NCI-H2081 (cell line): ENCODE measurements at places on chromosomes 2 and 18.
A peak's percentile ranks its signal among the peaks of the same experiment; 100 is the strongest.

DNA sequence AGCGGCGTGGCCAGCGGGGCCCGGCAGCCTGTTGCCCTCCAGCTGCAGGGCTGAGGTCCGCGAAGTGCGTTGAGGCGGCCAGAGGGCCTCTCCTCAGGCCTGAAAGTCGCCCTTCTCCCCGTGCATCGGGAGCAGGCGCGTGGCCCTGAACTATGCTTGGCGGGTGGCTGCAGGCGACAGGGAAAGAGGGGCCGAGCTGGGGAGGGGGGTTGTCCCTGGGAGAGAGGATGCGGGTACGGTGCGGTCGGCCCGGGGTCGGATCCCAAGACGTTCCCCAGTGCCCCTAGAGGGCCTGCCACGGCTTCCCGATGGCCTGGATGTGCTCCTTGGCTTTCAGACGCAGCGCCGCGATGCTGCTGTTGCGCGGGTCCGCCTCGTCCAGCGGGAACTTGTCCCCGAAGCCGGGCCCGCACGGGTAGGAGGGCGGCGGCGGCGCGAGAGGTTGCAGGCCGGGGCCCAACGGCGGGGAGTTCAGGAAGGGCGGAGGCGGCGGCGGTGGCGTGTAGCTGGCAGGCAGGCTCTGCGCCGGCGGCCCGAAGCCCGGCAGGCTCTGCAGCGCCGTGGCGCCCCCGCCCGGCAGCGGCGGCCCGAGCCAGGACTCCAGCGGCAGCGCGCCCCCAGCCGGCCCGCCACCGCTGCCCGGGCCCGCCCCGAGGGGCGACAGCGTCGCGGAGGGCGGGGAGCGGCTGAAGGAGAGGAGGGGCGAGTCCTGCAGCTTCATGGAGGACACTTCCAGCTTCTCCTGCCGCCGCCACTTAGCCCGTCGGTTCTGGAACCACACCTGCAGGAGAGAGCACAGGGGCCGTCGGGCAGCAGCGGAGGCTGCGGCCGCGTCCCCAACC, 4.3 kb downstream of the RAX start:
- peak; percentile 10 for DNase-seq

- no peak for DNase-seq
Observed at GRCh38 chr2:22907330-22907729, 477.6 kb upstream of the KLHL29 start.

DNA sequence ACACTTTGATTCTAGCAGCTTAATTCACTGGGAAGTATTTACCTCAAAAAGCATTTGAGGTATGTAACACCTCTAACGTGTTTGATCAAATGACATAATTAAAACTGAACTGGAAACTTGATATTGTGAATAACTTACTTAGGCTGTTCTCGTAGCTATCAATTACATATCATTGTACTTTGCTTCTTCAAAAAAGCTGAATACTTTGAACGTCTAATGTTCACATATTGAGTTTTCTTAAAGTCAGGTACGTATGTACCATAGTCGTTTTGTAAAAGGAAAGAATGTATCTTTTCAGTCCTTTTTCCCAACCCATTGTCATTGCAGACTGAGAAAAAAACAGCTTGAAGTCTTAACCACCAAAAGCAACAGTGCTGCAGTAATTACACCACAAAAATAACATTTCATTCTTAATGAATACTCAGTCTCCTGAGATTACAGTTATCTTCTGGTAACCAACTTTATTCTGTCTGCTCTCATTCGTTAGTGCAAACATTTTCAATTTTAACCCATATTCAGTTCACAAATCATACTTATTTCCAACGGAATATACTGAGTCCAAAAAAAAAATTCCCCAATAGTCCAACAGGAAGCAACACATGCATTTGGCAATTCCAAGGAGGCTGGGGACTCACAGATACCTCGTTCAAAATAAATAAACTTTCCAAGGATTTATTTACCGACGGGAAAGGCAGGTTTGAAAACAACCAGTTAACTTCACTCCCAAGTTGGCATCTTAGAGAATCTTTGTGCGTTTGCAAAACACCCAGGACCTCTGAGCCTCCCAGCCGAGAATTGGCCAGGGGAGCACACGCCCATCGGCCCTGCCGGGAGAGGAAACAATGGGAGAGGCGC, 1.1 kb downstream of the CHN1 start:
- peak; percentile 60 for DNase-seq

DNA sequence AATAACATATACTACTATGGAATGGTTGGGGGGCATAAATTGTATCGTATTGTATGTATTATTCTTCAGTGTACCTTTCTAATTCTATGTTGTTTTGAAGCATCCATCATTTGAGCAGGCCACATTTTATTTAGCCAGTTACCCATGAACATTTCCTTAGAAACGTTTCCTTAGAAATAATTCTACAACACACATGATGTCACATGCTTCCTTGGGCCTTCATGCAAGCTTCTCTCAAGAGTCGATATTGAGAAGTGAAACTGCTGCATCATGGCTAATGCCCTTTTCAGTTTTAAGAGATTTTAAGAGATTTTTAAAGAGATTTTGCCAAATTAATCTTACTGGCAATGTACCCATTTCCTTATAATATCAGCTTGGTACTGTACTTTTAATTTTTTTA, 63.9 kb downstream of the ALPK2 start:
- DNase-seq: no peak

- no peak for DNase-seq
Observed at GRCh38 chr2:65429786-65430602, 2.4 kb downstream of the SPRED2 start.

- DNase-seq: no peak
Observed at GRCh38 chr2:181672255-181673008, 7.9 kb downstream of the NEUROD1 start.

DNA sequence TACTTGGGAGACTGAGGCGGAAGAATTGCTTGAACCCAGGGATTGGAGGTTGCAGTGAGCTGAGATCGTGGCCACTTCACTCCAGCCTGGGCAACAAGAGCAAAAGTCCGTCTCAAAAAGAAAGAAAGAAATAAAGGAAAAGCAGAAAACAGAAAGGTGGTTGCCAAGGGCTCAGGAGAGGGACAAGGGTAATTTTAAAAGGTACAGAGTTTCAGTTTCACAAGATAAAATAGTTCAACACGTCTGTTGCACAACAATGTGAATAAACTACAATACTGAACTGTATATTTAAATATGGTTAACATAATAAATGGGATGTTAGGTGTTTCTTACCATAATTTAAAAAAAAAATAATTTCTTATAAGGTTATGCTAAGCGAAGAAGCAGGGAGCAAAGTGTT, 12.9 kb downstream of the RPS27A start:
- DNase-seq: no peak

DNA sequence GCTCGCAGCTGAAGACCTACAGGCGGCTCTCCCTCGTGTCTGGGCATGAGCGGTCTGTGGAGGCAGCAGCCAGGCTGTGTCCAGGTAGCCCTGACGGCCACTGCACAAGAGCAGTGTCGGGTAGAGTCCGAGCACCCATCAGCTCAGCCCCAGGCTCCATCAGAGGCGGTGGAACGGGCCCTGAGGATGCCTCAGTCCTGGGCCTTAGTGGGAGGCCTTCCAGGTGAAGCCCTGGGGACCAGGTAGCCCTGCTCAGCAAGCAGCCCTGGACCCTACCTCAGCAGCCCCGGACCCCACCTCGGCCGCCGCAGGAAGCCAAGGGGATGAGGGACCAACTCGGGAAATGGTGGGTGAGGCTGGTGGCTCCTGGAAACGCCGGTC, 21.3 kb upstream of the KLF11 start:
- no peak for DNase-seq

GRCh38 chr18:54089749-54090459, 134.6 kb downstream of the MBD2 start:
- DNase-seq: no peak

DNA sequence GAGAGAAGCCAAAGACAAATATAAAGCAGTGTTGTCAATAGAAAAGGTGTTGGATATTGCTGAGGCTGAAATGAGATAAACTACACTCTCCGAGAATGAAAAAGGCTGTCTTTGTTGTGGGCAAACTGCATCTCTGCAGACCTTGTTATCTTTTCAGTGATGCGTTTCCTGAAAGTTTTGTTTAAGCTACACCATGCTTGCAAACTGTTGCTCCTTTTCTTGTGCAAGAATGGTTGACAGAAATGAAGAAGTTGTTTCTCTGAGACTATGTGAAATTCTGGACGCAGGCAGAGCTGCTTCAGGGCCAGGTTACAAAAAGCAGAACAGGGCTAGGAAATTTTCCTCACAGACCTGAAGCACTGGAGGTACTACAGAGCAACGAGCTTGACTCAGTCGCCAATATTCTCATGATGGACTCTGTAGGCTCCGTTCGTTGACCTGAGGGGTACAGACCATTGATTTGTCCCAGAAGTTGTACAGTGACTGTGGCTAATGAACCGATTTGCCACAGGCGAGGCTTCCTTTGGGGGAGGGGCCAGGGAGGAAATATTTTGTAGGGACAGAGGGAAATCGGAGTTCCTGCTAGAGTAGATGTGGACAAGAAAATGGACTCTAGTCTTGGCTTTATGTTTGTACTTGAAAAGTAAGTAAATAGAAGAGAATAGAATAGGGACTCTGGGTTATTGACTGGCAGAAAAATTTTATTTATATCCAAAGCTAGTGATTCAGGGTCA, 3.5 kb upstream of the ATL2 start:
- no peak for DNase-seq

DNA sequence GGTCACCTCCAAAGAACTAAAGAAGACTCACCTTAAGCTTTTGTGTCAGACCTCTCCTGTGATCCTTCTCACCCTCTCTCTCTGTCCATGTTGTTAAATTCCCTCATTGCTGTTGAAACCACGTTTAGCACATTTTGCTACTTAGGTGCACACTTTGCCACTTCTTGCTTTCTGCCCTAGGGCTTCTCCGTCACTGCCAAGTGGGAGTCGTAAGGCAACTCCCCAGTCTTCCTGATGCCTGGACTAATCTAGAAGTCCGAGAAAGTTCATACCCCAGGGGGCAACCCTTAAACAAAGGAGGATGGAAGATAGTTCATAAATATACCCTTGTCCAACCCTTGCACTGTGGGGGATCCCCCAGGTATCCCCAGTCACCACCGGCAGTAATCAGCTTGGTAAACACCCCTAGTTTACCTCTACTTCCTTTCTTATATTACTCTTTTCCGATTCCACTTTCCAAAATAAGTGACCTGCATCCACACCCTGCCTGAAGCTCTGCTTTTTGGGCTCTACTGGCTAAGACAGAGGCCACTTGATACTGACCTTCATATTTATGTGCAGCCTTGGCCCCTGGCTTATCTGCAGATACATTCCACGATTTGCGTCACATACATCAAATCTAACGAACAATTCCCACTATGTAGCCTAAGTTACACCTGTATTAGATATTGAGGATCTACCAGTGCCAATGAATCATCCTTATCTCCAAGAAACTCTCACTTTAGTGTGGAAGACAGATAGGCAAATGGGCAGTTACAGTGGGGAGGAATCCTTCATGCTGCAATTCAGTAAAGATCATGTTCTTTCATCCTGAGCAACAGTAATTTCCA, 776.2 kb downstream of the RNF144A start:
- no peak for DNase-seq

GRCh38 chr2:133835821-133836619, 267.8 kb upstream of the NCKAP5 start:
- DNase-seq: no peak

- DNase-seq: peak; percentile 46
Observed at GRCh38 chr2:12718711-12719399, 2.1 kb downstream of the TRIB2 start.

DNA sequence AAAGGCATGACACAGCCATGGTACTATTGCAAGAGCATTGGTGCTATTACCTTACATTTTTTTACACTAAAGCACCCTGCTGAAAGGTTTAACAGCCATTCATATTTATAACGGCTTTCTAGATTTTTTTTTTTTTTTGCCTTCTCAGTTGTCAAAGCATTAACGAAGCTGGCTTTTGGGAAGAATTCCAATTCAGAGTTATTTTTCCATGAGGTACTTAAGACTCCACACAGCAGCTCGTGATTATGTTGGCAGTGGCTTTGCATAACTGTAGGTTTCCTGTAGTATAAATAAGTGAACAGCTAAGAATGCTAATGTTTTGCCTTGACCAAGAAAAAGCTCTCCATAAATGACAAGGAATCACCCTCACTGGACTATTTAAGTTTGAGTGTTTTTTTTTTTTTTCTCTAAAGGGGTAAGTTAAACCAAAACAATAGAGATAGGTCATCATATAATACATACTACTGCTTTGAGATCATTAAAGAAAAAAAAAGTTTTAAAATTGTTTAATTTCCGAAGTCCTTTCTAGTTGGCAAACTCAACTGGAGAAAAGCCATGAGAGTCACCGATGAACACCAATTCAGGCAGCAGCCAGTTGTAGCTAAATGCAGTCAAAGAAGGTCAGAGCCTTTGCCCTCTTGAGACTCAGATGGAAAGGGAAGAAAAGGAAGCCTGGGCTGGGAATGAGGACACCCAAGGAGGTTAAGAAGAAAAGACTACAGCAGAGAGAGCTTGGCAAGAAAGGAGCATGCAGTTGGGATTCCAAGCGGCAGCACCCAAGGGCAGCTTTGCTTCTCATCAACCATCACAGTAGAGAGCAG, 187.4 kb upstream of the NCKAP5 start:
- DNase-seq: no peak

DNA sequence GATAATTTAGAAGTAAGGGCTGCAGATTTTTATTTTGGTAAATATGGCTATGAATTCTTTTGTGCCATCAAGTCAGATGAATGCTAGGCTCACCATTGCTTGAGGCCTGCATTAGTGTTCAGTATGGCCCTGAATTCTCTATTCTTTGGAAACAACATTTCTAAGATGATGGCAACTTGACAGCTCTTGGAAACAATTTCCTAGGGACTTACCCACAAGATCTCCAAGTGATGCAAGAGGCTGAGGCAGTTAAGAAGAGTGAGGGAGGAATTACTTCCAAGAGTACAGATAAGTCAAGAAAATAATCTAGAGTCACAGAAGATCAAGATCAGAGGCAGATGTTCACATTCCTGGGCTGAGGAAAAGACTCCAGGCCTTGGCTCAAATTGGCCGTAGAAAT, 129.1 kb downstream of the NRP2 start:
- DNase-seq: no peak

- DNase-seq: no peak
Observed at GRCh38 chr18:8609659-8610458, 622 bp downstream of the RAB12 start.

DNA sequence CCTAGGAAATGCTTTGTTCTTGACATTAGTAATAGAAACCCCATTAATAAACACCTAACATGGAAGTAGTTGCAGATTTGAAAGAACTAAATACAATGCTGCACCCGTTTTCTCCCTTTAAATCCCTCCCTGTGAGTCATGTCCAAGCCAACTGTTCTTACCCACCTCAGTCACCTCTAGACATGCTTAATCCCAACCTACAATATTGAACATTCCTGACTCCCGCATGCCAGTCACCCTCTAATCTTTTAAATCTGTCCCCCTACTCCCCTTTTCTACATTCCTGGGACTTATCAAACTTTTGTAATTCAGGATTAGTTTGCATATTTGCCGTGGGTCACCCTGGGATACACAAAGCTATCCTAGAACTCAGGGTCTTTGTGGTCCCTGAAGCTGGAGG, 374.6 kb downstream of the IRS1 start:
- DNase-seq: no peak

- no peak for DNase-seq
Observed at GRCh38 chr2:109257653-109258052, 128.6 kb downstream of the SH3RF3 start.

- DNase-seq: no peak
Observed at GRCh38 chr2:238602223-238602960, 175.7 kb downstream of the ASB1 start.

GRCh38 chr2:17815468-17816184, 634 bp upstream of the MSGN1 start:
- no peak for DNase-seq

- DNase-seq: no peak
Observed at GRCh38 chr2:64839844-64840243, 149.4 kb upstream of the SLC1A4 start.
